ENCODE measurements at places on chromosomes 4 and X.

- no peak for DNase-seq
Measured at GRCh38 chrX:129318375-129318774, 204.9 kb downstream of the SMARCA1 start.

DNA sequence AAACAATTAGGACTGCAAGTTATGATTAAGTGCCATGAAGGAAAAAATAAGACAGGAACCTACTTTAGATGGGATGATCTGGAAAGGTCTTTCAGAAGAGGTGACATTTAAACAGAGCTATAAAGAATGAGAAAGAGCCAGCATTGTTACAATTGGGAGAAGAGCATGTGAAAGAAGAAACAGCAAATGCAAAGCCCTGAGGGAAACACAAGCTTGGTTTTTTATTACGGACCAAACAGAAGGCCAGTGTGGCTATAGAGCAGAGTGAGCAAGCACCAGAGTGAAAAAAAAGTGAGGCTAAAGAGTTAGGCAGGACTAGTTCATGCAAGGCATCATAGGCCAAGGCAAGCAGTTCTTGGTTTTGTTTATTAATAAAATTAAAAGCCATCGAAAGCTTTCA is 175.6 kb downstream of the RBMX2 start:
- no peak for DNase-seq

DNA sequence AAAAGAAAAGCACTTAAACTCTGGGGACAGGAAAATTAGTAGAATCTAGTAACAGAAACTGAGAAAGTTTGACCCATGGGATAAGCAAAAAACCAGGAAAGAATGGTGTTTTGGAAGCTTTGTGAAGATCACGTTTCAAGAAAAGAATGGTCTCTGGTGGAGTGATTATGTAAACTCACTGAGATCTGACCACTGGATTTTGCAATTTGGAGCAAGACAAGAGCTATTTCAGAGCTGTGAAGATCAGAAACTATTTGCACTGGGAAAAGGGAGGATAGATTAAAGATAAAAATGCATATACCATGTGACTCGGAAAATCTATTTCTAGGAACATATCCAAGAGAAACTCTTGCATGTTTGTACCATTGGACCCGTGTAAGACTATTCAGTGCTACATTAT is 4.3 kb downstream of the TMPRSS11D start:
- DNase-seq: no peak

DNA sequence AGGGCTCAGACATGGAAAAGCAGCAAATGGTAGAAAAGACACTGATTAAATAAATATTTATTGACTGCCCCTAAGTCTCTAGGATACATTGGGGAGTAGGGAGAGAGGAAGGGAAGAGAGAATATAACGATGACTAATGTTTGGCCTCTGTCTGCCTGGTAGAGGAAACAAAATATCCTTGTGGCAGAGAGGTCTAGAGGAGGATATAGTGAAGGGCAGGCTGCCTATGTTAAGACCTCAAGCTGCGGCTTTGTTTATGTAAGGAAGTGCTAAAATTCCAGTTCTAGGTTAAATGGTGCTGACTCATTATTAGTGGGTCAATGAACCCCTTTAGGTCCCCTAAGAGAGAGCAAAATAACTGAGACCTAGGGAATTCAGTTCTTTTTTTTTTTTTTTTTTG is 427.3 kb upstream of the FTHL17 start:
- DNase-seq: no peak

DNA sequence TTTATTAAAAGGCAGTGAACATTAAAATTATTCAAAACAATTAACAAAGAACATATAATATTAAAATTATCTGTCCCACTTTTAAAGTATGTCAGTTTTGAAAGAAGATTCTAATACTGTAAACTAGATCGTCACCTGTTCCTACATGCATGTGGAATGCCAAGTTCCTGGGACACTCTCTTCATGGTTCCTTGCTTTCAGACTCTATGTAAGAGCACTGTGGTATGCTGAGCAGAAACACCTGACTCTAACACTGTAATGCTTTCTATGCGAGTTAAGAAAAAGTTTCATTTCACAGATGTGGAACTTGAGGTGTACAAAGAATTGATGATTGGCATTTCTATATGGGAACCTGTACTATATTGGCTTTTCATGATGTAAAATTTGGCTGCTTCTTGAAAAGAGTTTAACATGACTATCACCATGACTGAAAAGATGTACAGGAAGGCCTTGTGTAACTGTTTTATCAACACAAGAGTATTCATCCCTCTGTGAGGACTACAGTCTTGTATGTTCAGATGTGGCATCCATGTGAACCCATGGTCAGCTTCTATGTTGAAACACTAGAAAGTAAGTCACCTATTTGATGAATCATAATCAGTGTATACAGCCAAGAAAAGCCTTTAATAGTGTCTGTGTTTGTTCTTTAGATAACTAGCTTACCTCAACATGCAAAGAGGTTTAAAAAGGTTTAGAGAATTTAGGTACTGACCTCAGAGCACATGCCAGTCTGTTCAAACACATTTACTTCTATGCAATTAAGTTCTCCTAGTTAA is 354.5 kb downstream of the ARHGAP24 start:
- no peak for DNase-seq

DNA sequence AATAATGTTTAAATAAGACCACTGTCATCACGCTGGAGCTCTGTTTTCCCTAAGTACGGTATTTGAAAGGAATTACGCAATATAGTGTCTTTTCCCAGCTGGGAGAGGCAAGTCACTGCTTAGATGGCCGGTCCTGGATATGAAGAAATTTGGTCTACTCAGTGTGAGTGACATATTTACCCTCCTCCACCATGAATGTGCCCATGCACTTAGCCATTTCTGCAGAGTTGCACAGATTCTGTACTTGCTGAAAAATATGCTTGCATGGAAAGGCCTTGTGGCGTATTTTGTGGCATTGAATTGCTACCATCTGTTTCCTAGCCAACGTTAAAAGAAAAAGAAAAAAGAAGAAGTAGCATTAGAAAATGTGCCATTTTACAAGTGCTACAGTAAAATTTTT is 73.1 kb downstream of the ADGRL3 start:
- no peak for DNase-seq

- no peak for DNase-seq
Measured at GRCh38 chrX:121389976-121390714, 342.7 kb downstream of the GLUD2 start.

GRCh38 chr4:577499-578450 is 1.7 kb upstream of the TMEM271 start:
- DNase-seq: no peak

GRCh38 chrX:124719060-124719459 is 372.7 kb downstream of the SH2D1A start:
- DNase-seq: no peak

- no peak for DNase-seq
Measured at GRCh38 chr4:1247864-1248244, 1.1 kb downstream of the CTBP1 start.

DNA sequence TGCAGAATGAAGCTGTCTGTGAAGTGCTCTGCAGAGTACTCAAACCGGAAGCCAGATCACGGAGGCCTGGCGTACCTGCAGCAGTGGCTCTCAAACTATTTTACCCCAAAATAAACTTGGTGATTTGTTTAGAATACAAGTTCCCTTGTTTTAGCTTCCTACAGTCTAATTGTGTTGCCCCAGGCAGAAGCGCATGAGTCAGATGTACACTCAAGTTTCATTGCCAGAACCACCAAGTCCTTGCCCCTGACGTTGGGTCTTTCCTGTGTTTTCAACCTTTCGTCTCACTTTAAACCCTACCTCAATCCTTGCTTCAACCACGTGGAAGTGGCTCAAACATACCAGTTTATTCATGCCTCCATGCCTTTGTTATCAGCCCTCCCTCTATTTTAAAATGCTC is 66.2 kb upstream of the SLC7A11 start:
- DNase-seq: no peak

- DNase-seq: no peak
Measured at GRCh38 chr4:75306506-75306905, 207.7 kb downstream of the RCHY1 start.

DNA sequence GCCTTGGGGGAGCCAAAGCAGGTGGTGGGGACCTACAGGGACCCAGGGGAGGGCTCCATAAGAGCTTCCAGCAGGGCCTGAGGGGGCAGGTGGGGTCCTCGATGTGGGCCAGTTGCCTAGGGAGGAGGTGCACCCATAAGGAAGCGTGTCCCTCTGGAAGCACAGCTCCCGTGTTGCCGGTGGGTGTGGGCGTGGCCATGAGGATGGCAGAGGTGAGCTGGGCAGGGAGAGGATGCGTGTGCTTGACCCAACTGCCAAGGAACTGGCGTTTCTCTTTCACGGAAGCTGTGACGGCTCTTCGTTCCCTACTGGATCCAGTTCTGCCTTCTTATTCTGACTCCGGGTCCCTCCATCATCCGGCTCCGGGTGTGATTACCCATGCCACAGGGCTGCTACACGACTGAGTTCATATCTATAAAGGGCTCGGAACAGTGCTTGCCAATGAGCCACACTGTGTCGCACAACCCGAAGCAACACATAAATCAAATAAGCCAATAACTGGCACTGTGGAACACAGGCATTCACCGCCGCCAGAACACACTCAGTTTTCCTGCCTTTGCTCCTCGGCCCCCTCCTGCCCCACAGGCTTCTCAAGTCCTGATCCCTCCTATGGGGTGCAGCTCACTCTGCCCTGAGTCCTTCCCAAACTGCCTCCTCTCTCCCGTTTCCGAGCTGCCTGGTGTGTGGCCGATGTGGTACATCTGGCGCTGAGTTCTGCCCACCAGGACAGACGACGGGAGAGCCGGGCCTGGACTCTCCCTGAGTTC is 35.5 kb downstream of the RNF212 start:
- DNase-seq: no peak

Data from NCI-H187 (cell line).